Vagina (tissue), 2 donors: ENCODE measurements at places on chromosomes 1 and 21. TPM values are rescaled to one million over a fixed set of nuclear protein-coding genes. Genes with fewer than 3 reads are reported as not detected.

UMODL1 gene
- total RNA-seq = not detected

FHAD1 gene
- not detected for total RNA-seq

SPATA45 gene
- total RNA-seq = not detected

GRCh38 chr1:61459345-61459744 lies 265.6 kb downstream of the TM2D1 start:
- DNase-seq = no peak

GRCh38 chr21:18168108-18168507 lies 76.5 kb upstream of the CHODL start:
- DNase-seq = no peak

- DNase-seq = no peak
These were observed 1.8 kb downstream of the CDKN2C start for GRCh38 chr1:50971748-50972305.
